GM13976 (cell line): ENCODE measurements at places on chromosomes 1 and 21.
A peak's percentile ranks its signal among the peaks of the same experiment; 100 is the strongest.

DNA sequence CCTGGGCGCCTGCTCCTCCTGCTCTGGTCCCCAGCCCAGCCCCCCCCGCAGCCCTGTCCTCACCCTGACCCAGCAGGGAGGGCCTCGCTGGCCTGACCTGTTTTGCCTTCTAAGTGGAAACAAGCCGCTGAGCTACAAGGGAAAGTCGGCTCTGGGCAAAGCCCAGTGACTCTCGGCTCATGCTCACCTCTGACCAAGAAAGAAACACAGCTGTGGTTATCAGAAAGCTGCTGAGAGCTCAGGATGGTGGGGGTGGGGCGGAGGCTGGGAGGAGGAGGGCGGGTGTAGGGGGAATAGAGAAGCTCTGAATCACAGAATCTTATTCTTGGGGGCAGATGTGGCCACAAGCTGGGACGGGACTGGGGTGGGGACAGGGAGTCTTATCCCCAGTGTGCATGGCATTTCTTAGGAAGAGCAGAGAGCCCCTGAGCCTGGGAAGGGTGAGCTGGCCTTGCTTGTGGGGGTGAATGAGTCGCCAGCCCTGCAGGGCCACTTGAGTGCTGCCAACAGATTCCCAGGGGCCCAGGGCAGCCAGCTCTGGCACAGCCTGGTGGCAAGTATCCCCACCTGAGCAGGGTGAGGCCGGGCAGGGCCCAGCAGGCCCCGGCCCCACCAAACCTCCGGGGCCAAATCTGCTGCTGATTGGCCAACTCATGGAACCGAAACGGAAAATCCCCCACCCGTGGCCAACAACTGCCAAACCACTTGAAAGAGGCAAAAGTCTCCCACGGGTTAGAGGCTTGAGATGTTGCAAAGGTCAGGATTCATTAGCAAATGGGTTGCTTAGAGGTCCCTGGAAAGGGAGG is 120.6 kb downstream of the SPSB1 start:
- DNase-seq, result peak; percentile 93

- DNase-seq, result peak; percentile 86
Observed at GRCh38 chr1:12052008-12052573, 11.0 kb upstream of the TNFRSF8 start.

GRCh38 chr1:167629681-167630567 is at the start of gene RCSD1:
TSS of gene RCSD1 (plus strand) at chr1:167630232. CDS start at chr1:167630424, 192 bp downstream.
- peak; percentile 85 for DNase-seq

DNA sequence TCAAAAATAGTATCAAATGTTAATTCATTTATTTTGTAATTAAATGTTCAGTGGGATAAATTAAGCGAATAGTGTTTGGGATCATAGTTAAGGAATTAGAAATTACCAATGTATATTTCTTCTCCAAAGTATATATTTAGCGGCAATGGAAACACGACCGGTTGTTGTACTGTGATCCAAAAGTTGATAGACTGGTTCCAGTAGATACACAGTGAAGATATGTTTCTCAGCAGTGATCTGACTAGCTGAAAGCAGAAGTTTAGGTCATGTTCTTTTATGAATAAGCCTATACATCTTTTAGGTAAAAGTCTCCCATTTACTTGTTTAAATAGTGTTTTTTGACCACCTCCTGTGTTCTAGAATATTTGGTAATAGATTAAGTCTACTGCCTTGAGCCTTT is 8.8 kb downstream of the USP16 start:
- no peak for DNase-seq

DNA sequence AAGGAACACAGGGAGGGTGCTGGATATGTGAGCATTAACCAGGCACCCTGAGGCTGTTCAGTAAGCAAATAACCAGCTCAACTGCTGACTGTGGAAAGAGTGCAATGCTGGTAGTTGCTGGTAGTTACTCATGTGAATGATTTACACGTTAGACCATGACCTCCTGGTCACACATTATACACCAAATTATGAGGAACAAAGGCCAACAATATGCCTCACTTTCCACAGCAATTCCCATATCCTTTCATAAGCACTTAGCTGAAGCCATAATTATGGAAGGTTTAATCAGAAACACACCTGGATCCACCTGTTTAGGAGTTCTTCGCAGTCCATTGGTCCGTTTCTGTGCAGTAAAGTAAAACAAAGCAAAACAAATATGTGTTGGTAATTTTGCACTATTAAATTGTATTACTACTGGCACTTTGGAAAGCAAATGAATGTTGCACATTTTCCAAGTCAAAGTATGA is 281.8 kb downstream of the VAV3 start:
- no peak for DNase-seq

- DNase-seq, result peak; percentile 71
Observed at GRCh38 chr21:45138199-45139002, 64.0 kb downstream of the ADARB1 start.

- no peak for DNase-seq
Observed at GRCh38 chr1:214416858-214417257, 134.5 kb downstream of the PTPN14 start.

DNA sequence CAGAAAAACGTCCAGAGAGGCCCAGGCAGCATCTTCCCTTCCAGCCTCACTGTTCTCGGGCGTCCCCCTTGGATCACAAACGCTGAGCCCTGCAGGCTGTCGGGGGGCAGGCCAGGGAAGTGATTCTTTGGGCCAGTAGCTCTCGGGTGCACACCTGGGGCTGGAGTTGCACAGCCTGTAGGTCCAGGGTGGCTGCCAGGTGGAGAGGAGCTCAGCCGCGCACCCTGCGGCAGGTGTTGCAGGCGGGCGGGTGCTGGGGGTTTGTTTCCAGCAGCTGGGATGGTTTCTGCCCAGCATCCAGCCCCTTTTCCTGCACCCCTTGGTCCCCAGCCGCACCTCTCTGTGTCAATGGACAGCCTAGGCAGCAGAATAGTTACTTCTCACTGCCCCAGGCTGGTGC is 15.7 kb downstream of the PRDM16 start:
- no peak for DNase-seq

- no peak for DNase-seq
Observed at GRCh38 chr21:43325968-43326715, 100.8 kb downstream of the SIK1 start.
